HuH-7 (cell line): ENCODE measurements at places on chromosomes 6 and 20.

- DNase-seq = no peak
Measured at GRCh38 chr20:11995805-11996567, 78.3 kb downstream of the BTBD3 start.

GRCh38 chr6:148441454-148441911 lies 98.8 kb downstream of the SASH1 start:
- no peak for DNase-seq

DNA sequence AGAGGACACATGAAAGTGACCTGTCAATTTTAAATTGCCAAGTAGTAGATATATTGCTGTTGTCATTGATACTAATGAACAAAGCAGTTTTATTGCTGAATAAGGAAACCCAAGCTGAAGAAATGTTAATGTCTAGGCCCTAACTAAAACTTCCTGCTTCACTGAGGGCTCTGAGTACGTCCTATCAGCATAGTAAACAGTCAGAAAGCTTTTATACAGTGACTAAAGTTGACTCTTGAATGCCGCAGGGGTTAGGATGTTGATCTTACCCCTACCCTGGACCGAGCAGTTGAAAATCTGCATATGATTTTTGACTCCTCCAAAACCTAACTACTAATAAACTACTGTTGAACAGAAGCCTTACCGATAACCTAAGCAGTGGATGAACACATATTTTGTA lies 149.0 kb downstream of the HIVEP2 start:
- no peak for DNase-seq

DNA sequence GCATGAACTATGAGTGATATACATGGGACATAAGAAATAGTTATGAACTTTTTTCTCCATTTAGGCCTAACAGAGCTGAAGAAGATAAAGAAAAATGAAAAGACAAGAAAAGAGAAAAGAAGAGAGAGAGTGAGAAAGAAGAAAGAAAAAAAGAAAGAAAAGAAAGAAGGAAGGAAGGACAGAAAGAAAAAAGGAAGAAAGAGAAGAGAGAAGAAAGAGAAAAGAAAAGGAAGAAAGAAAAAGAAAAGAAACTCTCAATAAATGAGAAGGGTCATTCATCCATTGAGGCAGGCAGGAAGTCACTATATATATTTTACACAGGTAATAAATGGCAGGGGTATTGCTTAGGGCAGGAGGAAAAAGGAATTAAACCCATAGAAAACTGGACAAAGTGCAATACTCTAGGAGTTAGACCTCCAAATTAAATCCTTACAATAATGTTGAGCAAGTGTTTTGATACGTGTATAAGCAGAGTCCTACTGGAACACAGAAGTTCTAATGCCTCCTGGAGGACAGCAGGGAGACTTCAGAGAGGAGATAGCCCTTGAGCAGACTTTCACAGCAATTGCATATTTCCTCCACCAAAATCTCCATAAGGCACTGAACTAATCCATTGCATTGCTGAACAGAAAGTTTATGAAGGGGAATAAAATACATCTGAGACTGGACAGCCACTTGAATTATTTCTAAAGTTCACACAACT lies 86.4 kb upstream of the TENT5A start:
- no peak for DNase-seq

GRCh38 chr20:42261766-42262270 lies 643.6 kb upstream of the CHD6 start:
- DNase-seq = no peak

- no peak for DNase-seq
Measured at GRCh38 chr6:25404091-25404490, 124.9 kb downstream of the CARMIL1 start.

DNA sequence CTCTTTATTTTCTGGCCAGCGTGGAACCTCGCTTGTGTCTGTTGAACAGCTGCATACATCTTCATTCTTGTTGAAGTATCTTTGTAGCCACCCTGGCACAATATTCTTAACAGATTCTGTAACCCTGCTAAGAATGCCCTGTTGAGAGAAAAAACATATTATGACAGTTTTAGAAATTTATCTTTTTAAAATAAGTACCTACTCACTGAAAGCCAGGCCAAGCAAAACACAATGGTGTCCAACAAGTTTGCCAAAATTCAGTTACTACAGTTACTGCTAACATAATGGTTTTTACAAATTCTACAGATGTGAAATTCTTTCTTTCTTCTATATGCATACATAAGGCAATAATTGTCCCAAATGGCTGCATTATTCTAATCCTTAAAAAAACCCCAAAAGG lies 18.2 kb downstream of the NUP153 start:
- DNase-seq = no peak

- DNase-seq = no peak
Measured at GRCh38 chr6:27777614-27778355, 134.4 kb downstream of the OR2B2 start.

GRCh38 chr6:128807577-128807976 lies 75.4 kb upstream of the LAMA2 start:
- DNase-seq = no peak
